NCI-H1694 treated with DMSO at 0.1 percent for 48 hours (cell line): ENCODE measurements at places on chromosomes 1 and 21.
A peak's percentile ranks its signal among the peaks of the same experiment; 100 is the strongest.

DNA sequence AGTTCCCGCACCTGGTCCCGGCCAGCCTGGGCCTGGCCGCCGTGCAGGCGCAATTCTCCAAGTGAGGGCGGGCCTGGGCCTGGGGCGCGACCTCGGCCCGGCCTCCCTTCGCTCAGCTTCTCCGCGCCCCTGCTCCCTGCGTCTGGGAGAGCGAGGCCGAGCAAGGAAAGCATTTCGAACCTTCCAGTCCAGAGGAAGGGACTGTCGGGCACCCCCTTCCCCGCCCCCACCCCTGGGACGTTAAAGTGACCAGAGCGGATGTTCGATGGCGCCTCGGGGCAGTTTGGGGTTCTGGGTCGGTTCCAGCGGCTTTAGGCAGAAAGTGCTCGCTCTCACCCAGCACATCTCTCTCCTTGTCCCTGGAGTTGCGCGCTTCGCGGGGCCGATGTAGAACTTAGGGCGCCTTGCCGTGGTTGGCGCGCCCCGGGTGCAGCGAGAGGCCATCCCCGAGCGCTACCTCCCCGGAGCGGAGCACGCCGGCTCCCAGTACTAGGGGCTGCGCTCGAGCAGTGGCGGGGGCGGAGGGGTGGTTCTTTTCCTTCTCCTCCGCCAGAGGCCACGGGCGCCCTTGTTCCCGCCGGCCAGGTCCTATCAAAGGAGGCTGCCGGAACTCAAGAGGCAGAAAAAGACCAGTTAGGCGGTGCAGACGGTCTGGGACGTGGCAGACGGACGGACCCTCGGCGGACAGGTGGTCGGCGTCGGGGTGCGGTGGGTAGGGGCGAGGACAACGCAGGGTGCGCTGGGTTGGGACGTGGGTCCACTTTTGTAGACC, 1.2 kb downstream of the OLIG1 start:
- no peak for DNase-seq

DNA sequence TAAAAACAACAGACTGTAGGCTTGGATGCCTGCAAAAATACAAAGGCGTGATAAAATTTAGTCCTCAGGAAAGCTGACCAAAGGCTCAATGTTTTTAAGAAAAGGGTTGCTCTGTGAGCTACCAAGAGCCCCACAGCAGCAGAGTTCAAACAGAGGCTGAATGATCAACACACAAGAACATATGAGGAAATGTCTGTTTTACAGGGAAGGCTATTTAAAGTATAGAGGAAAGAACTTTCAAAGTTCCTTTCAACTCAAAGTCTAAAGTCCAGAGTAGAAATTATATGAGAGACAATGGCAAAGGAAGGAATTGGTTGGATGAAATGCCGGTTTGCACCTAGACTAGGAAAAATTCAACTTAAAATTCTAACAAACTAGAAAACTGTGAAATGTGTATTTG, 8.6 kb downstream of the CLSTN1 start:
- no peak for DNase-seq

DNA sequence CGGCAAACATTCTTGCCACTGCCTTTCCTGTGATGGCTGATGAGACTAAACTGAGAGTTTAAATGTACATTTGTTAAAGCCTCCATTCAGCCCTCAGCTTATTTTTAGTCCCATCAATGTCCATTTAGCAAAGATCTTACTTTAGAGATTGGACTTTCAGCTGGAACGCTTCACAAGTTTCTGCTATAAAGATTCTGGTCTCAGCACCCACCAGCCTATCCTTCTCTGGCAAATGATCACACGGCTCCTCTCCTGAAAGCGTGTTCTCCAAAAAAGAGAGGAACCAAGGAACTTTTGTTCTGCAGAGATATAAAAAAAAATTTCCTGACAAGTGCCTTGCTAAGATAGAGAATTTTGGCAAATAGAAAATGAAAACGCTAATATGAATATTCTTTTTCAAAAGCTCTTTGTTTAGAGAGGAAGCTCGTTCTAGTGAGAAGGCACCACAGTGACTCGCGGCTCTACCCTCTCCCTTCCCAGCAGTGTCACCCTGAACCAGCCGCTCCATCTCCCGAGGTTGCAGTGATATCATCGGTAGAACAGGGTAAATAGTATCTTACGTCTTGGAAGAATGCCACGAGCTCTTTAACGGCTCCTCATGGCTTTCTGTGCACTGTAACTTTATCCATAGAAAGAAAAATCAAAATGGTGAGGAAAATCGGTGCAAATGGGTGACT, 200.2 kb downstream of the APP start:
- DNase-seq = no peak

DNA sequence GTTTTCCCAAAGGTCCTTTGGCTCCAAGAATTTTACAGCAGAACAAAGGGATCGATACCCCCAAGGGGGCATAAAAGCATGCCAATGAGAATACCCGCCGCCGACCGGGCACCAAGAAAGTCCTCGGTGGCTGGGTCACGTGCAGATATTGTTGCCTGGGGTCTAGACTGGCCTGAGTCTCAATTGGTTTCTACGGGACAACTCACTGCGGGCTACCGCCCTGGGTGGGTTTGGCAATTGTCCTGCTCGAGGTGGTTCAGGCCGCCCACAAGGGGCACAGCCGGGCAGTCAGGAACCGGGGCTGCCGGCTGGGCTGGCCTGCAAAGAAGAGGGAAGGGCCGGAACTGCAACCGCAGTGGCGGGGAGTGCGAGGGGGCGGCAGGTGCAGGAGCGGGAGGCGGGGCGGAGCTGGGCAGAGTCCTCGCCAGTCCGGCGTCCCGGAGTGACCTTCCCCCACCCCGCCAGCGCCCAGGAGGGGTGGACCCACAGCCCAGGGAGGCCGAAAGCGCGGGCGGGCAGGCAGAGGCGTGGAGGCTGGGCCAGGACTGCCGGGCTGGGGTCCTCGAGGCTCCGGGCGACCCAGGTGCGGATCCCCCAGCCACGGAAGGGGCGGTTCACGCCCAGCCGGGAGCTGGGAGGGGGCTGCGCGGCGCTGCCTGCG, 926 bp upstream of the ATP1B1 start:
- DNase-seq = no peak

- DNase-seq = peak; percentile 69
Observed at GRCh38 chr1:82894635-82895034, 1093.9 kb downstream of the ADGRL2 start.

GRCh38 chr1:58063095-58063494, 483.4 kb downstream of the OMA1 start:
- DNase-seq = no peak

DNA sequence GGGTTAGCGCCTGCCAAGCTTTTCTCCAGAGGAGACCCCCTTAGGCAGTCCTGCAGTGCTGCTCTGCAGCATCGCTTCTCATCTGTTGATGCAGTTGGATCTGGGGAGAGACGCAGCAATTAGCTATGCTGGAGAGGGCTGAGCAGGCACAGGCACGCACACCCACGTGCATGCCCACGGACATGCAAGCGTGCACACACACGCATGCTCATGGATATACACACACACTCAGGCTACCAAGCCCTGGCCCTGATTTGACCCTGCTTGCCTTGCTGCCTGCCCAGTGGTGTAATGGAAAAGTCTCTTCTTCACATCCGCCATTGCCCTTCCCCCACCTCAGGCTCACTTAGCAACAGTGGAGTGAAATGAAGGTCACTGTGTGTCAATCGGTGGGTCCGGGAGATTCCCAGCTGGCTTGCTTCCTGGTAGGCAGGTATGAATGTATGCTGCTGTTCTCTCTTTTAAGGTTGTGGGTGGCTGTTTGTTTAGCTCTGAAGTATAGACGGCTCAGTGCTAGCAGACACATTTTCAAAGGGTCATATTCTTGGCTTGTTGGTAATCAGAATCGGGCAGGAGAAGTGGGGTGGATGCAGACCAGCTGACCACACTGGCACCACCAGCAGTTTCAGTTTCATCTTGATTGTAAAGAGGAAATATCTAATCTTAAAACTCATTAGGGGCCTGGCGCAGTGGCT, 9.5 kb downstream of the ATP1B1 start:
- DNase-seq = no peak

DNA sequence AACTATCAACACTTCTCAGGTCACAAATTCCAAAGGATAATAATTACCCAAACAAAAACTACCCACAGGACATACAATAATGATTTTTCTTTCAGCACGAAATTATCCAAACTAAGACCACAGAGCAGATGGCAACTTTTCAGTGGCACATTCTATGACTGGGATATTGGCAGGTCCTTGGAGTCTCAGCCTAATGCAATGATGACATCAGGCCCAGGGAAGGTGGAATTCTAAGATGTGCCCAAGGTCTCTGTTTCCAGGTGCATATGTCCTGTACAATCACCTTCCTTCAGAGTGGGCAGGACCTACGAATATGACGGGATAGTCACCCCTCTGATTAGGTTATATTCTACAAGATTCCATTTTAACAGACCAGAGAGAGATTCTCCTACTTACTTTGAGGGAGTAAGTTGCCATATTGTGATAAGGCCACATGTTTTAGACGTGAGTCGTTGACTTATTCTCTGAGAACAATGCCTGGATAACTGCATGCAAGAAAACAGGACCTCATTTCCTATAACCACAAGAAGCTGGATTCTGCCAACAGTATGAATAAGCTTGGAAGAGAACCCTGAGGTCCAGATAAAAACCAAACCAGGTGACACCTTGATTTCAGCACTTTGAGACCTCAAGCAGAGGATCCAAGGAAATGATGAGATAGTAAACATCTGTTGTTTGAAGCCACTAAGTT, 69.9 kb downstream of the ZC3H11B start:
- no peak for DNase-seq

GRCh38 chr1:76950306-76950705, 83.0 kb downstream of the ST6GALNAC5 start:
- no peak for DNase-seq

- DNase-seq = no peak
Observed at GRCh38 chr1:43655953-43656352, 6.0 kb downstream of the KDM4A start.

- DNase-seq = no peak
Observed at GRCh38 chr1:11671544-11672286, 7.7 kb downstream of the FBXO6 start.

- peak; percentile 73 for DNase-seq
Observed at GRCh38 chr1:3607703-3608065, 3.6 kb downstream of the MEGF6 start.

DNA sequence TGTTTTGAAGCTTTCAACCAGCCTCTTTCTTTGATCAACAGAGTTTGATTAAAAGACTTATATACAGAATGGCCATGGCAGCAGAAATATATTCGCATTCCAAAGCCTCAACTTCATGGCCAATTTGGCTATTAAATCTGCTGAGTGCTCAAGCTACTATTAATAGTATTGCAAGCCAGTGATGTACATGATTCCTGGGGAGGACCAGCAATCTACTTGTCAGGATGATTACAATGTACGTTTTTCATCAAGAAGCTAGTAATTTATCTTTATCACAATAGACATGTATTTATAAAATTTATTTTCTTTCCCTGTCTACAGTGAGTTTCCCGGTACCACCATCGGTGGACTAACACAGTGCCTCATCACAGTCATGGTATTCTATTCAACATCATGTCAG, 515.5 kb downstream of the AMY1C start:
- no peak for DNase-seq
